T-helper 9 cell (primary cell): ENCODE measurements at places on chromosomes 3 and 15.

DNA sequence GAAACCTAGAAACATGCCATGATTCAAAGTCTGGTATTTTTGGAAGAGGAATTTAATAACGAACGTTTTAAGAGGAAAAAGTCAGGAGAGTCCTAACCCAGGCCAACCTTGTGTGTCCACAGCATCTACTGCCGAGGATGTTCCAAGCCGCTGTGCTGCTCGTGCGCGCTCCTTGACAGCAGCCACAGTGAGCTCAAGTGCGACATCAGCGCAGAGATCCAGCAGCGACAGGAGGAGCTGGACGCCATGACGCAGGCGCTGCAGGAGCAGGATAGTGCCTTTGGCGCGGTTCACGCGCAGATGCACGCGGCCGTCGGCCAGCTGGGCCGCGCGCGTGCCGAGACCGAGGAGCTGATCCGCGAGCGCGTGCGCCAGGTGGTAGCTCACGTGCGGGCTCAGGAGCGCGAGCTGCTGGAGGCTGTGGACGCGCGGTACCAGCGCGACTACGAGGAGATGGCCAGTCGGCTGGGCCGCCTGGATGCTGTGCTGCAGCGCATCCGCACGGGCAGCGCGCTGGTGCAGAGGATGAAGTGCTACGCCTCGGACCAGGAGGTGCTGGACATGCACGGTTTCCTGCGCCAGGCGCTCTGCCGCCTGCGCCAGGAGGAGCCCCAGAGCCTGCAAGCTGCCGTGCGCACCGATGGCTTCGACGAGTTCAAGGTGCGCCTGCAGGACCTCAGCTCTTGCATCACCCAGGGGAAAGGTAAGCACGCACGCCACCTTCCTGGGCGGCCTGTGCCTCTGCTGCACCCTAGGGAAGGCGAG, 28.4 kb downstream of the PML start:
- DNase-seq = no peak

DNA sequence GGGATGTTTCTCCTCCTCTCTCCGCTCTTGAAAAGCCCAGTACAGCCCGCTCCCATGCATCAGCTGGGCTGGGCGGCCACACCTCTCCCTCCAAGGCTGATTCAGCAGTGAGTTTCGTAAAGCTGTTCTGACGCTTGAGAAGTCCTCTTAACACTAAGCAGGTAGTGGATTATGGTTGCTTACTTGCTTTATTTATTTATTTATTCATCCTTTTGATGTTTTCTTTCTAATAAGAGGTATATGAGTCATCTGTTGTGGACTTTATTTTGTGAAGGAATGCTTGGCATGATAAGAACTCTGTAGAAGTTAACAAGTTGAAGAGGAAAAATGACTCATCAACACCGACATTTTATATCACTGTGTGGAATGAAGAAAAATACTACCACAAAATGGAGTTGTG, 285.0 kb downstream of the SQOR start:
- no peak for DNase-seq

DNA sequence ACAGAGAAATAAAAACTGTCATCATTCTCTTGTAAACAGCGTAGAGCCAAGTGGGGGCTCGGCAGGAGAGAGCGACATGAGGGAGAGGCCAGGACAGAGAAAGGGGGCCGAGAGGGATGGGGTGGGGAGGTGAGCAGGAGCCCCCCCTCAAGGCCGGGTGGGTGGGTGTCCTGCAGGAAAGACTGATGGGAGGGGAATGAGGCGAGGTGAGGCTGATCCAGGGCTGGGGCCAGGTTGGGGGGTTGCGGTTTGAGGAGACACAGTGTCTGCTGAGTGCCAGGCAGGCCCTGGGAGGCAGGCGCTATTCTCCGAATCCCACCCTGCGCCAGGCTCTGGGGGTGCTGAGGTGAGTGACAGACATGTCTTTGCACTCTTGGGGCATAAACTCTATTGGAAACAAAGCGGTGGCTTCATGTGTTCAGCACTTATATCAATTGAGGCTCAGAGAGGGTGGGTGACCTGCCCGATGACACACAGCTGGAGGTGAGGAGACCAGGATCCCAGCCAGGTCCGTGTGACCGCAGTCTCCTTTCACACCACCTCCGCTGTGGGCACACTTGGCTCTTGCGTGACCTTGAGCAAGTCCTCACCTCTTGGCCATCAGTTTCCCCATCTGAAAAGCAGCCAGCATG, 19.6 kb upstream of the CSPG4 start:
- DNase-seq = no peak

GRCh38 chr15:29854413-29854812, 32.1 kb upstream of the TJP1 start:
- no peak for DNase-seq

DNA sequence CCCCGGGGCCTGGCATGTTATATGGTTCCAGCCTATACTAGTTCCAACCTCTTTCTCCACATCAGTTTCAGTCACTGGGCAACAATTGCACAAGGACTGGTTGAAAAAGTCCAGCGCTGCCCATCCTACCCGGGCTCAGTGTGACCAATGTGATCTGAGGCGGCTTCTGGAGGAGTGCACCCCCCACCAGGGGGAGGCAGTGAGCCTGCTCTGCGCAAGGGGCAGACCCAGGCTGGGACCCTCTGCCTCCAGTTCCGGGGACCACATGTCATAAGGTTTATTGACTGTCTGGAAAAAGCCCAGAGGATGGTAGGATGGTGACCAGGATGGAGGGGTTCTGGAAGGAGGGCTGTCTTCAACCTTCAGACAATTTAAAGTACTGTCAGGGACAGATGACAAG, 25.6 kb upstream of the NR2E3 start:
- DNase-seq = no peak

- DNase-seq = no peak
Measured at GRCh38 chr15:41691471-41691870, 31.3 kb downstream of the MGA start.

GRCh38 chr3:156218353-156218744, 98.0 kb downstream of the KCNAB1 start:
- no peak for DNase-seq

GRCh38 chr3:13115991-13116390, 42.8 kb upstream of the IQSEC1 start:
- no peak for DNase-seq

- no peak for DNase-seq
Measured at GRCh38 chr3:121998030-121998580, 23.9 kb downstream of the ILDR1 start.

GRCh38 chr3:136916223-136916622, 41.6 kb upstream of the IL20RB start:
- DNase-seq = no peak

- DNase-seq = no peak
Measured at GRCh38 chr3:109195815-109196214, 59.3 kb downstream of the C3orf85 start.

DNA sequence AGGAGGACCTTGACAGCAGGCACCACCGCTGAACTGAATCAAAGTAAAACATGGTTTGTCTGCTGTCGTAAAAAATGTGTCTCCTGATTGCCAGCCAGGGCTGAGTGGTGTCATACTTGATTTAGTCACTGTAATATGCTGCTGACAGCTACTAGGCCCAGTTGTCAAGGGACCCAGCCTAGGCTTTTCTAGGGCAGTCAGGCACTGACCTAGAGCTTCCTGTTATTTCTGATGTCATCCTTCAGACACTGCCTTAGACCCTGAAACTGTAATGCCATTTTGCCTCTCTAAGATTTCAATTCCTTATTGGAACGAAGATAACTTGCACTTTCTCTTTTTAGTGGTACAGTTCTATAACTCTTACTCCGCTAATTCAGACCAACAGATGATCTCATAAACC, 2.6 kb upstream of the MRPL3 start:
- DNase-seq = no peak

GRCh38 chr3:145942052-145942451, 218.9 kb downstream of the PLOD2 start:
- DNase-seq = no peak

GRCh38 chr3:39920271-39920670, 110.9 kb downstream of the MYRIP start:
- DNase-seq = no peak

- no peak for DNase-seq
Measured at GRCh38 chr3:190504354-190505125, 9.3 kb upstream of the IL1RAP start.

DNA sequence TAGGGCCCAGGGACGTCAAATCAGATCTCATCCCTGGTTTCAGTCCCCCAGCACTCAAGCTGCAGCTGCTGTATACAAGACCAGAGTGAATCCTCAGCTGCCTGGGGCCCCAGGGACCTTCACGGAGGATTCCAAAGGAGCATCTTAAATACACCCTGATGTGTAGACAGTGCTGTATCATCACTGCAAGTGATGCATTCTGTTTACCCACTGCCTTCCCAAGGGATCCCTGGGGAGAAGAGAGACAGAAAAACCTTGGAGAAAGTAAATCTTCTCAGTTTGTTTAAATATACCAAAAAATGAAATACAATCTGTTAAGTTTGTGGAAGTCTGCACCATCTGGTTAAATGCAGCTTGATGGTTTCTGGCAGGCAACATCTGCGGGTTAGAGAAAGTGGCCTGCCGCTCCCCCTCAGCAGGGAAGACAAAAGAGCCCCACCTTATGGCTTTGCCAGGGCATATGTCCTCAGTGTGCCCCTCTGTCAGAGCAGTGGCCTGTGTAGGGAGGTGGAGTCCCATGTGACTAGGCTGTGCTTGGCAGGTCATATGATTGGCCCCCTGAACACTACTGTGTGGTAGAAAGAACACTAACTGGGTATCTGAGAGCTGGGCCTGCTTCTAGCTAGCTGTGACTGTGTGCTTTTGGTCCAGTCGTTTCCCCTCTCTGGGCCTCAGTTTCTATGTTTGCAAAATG, 222.2 kb upstream of the TRIM42 start:
- no peak for DNase-seq

- DNase-seq = no peak
Measured at GRCh38 chr15:56984681-56985481, 66.4 kb downstream of the TCF12 start.

DNA sequence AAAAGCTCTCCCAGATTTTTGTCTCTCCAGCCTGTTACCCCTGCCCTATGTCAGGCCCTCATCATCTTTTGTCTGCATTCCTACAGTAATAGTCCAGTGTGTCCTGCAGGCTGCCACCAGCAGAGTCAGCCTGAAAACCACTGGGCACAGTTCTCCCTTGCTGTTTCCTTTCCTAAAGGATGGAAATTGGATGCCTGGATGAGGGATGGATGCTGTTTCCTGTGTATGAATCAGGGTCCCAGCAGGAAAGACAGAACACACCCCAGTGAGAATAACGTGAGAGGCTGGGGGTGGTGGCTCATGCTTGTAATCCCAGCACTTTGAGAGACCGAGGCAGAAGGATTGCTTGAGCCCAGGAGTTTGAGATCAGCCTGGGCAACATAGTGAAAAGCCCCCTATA, 3.3 kb upstream of the SNX33 start:
- DNase-seq = no peak

GRCh38 chr15:84668221-84668982, 10.4 kb upstream of the NMB start:
- no peak for DNase-seq

DNA sequence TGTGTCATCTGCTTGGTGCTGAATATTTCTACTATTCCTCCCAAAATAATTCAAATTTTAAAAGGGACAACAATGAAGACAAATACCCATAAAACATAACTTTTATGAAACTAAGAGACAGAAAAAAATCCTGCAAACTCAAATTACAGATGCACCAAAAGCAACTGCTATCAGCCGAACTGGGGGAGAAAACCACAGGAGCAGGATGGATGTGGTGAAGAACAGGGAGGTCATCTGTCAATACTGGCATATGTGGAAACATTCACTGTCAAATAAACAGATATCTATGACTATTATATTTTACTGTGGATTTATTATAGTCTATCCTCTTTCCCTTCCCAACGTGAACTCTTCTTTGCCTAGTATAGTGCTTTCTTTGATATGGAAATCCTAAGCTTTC, 53.3 kb upstream of the CPOX start:
- DNase-seq = no peak

DNA sequence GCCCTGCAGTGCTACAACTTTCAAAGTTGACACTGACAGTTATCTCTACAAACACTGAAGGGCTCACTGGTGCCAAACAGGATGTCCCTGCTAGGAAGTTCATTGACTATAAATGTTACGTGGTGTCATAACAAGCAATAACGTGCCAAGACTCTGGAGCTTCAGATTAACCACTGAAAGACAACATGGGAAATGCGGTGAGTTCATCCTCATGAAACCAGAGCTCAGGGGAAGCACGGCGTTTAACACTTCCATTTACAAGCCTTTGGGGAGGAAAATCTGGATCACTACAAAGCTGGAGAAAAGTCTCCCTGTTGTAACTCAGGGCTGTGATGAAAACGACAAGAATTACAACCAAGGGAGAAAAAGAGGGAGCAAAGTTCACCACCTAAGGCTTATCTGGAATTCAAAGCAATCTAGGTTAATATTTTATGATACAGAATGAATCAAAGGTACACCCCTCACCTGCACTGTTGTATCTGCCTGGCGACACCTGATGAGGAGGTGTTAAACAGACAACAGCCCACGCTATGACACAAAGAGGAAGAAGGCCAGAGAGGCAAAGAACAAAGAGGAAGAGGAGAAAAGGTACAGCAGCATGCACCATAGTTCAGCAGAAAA, 27.0 kb downstream of the SHQ1 start:
- no peak for DNase-seq

DNA sequence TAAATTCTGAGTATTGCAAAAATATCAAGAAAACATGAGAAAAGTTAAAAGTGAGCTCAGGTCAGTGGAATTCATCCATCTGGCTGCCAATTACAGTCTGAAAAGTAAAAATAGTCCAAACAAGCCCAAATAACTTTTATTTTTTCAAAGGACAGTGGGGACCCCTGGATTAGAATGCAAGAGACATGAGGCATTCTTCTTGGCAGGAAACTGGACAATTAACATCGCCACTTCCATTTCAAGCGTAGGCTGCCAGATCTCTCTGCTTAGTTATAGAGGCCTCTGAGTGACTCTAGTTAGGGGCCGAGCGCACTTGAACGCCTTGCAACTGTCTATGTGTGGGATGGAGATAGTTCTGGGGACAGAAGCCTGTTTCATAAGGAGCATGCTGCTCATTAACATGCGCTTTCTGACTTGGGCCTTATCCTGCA, 189.1 kb downstream of the GHSR start:
- no peak for DNase-seq

DNA sequence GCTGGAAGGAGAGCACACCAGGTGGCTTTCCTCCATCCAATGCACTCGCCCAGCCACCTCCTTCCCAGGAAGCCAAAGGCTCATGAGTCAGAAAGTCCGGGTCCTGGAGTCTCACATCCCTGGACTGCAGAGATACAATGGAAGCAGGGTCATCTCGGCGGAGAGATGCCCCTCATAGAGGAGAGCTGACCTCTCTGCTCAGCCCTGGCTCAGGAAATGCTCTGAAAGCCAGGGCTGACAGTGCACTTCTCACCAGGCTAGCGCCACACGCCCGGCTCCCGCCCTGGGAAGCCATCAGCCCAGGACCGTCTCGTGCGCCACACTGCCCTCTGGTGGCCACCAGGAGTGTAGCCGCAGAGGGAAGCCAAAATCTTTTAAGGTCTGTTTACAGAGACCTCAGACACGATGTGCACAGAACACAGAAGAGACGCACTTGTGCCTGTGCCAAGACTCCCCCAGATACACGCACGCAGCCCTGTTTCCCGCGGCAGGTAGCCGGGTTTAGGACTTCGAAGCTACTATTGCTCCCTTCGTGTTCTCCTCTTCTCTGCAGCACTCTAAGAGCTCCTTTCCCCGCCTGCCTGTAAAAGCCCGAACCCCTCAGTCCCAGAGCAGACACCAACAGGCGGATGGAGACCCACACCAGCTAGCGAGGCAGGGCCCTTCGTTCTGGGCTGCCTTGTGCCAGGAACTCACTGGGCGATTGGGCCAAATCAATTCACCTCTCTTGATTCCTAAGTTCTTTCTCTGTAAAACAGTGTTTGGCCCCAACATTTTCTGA, 9.7 kb downstream of the NTRK3 start:
- peak; percentile 61 for DNase-seq
